Left lung (tissue), 14 donors: ENCODE measurements at places on chromosomes 11 and 22.

GRCh38 chr11:129710423-129710822, 105.2 kb upstream of the TMEM45B start:
- DNase-seq = no peak

DNA sequence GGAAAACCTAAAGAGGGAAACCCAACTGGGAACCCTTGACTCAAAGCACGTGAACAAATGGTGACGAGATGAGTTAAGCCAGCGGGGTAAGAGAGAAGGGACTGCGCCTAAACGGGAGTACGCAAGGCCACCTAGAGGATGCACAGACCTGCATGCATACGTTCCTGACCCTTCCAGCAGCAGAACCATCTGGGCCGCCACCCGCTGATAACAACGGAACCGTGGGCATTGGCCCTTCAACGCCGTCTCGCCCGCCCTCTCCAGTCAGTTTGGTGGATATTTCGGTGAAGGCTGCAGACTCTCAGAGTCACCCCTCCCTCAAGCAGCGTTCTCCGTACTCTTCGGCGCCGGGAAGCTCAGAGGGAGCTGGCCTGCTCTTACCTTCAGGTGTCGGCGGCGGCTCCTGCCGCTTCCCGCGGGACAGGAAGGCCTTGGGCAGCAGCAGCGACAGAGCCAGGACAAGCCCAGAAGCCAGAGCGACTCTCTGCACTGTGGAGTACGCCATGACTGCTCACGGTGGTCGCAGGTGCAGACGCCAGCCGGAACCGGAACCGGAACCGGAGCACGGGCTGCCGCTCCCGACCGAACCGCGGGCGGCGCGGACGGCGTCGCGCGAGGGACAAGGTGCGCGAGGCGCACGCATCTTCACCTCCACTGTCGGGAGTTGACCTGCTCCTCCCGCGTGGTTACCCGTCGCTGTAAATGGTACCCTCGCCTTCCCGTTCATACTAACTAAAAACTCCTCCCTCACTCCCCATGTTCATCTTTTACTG, at the start of gene RIC3:
Gene RIC3, minus strand, starts transcription at position 541 of the 773 bp plus-strand sequence. Its CDS starts 36 bp downstream, at position 505.
- peak; percentile 75 for DNase-seq

DNA sequence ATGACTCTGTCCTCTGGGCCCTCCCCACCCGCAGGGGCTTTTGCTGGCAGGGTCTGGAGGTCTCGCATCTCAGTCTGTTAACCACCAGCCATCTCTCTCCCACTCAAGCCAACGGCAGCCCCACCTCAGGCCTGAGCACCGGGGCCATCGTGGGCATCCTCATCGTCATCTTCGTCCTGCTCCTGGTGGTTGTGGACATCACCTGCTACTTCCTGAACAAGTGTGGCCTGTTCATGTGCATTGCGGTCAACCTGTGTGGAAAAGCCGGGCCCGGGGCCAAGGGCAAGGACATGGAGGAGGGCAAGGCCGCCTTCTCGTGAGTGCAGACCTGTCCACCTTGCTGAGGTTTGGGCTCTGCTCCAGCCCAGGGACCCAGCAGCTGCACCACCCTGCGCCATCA, 44.3 kb upstream of the TTC12 start:
- DNase-seq = peak; percentile 70

DNA sequence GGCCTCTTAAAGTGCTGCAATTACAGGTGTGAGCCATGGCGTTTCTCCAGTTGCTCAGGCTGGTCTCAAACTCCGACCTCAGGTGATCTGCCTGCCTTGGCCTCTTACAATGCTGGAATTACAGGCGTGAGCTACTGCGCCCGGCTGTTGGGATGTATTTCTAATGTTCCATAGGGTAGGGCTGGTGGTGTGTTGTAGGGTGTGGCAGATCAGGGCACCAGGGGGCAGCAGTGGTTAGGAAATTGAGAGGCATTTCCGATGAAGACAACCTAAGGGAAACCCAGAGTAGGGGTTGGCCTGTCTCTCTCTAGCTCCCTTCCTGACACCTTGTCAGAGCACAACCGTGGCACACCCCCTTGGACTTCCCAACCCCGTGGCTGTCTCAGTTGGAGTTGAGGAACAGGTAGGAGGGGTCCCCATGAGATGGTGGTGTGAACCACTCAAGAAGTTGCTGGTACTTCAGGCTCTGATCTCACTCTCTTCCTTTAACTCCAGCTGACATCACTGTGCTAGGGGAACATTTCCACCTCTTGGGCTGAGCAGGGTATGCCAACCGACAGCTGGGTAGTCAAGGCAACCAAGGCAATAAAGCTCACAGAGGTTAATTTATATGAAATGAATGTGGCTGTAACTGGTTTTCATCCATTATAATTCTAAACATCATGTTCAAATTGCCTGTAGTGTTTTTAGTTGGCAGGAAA, 33.0 kb downstream of the YWHAH start:
- peak; percentile 62 for DNase-seq

DNA sequence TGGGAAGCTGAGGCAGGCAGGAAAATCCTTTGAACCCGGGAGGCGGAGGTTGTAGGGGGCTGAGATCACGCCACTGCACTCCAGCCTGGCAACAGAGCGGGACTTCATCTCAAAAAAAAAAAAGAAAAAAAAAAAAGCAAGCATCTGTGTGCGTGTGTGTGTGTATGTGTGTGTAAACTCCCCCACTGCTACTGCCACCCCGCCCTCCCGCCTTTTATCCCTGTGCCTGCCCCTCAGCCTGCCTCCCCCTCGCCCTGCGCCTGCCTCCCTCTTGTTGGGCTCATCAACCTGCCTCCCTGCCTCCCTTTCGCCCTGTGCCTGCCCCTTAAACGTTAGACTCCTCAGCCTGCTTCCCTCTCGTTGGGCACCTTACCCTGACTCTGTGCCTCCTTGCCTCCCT, 18.0 kb downstream of the TMEM258 start:
- DNase-seq = no peak

DNA sequence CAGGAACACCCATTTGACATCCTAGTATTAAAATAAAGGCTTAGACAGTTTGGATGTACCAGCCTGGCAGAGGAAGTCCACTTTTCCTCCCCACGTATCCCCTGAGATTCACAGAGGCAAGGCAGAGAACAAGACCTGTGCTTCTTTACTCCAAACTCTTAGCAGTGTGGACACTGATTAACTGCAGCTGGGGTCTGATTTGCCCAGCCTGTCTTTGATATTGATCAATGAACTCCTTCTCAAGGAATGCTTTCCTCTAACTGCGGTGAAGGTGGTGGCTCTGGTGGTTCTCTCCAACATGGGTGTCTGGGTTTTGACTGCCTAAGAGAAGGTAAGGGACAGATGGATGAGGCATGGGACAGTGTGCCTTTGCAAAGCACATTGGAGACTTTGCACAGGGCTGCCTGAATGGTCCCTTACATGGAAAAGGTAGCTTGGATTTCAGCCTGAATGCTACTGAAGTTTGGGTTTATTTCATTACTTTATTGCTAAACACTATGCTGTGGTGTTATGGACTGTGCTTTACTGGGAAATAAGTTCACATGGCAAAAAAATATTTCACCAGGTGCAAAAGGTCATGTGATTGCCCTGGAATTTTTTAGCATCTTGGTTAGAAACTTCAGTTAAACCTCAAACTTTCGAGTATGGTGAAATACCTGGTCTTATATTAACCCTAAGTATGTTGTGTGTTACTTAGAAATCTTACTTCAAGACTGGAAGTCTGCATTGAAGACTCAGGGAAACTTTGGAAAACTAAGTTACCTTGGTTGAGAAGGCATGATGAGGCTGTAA, 1.8 kb downstream of the GAS2 start:
- no peak for DNase-seq

DNA sequence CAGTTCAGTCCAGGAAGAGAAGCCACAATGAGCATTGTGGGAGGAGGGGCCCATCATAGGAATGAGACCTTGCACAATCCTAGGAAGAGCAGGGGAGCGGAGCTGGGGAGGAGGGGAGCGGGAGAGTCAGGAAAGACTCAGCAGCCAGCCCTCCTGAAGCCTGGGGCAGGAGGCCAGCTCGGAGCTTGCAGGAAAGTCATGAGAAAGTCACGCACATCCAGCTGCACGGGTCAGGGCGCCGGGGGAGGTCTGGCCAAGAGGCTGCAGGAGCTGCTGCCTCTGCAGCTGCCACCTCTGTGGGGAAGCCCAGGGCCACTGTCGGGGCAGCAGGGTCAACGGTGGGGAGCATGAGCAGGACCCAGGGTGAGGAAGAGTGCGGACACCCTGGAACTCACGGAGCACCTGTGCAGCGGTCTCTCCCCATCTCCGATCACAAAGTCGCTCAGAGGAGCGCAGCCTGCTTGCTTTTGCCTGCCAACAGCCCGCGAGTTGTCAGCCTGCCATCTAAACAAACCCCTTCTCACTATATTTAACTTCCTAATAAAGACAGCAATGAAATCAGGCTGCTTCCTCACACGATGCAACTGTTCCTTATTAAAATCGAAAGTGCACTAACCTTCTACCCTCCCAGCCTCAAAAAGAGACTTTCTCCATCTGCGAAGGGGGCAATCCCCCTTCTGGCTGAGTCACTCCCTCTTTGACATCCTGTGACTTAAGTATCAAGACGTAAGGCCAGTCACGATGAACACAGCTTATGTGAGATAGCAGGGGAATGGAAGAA, 52.9 kb upstream of the RTL6 start:
- DNase-seq = no peak

DNA sequence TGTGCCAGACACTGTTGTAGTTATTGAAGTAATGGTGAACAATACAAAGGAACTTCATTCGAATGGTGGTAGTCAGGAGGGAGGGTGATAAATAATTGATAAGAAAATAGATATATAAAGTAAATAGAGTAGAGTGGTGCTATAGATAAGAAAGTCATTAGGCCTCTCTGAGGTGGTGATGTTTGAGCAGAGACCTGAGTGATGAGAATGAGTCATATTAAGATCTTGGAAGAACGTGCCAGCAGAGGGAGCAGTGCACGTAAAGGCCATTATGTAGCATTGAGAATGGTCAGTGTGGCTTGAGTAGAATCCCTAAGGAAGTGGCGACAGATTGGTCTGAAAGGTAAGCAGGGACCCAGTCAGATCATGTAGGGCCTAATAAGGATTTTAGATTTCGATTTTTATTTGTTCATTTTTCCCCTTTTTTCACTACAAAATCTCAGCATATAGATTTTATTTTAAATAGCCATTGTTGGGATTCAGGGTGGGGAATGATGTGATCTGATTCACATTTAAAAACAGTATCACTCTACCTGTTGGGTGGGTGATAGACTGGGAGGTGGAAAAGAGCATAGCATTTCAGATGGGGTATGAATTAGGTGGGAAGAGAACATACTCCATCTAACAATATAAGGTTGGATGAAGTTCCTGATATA, 44.7 kb downstream of the CCDC90B start:
- no peak for DNase-seq

DNA sequence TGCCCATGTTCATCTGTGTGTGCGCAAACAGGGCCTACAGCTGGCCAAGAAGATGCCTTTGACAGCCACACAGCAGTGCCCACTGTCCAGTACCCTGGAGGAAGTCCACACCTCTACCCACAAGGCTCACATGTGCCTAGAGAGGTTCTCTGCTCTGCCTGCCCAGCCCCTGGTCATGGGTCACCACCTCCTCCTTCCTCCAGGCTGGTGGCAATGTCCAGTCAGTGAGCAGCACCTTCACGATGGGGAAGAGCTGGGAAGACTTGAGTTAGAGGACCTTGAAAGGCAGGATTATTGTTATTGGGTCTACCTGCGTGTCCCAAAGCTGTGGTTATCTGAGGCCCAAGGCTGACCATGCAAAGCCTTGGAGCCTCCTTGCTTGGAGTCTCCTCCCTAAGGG, 28.4 kb upstream of the TTC12 start:
- no peak for DNase-seq

DNA sequence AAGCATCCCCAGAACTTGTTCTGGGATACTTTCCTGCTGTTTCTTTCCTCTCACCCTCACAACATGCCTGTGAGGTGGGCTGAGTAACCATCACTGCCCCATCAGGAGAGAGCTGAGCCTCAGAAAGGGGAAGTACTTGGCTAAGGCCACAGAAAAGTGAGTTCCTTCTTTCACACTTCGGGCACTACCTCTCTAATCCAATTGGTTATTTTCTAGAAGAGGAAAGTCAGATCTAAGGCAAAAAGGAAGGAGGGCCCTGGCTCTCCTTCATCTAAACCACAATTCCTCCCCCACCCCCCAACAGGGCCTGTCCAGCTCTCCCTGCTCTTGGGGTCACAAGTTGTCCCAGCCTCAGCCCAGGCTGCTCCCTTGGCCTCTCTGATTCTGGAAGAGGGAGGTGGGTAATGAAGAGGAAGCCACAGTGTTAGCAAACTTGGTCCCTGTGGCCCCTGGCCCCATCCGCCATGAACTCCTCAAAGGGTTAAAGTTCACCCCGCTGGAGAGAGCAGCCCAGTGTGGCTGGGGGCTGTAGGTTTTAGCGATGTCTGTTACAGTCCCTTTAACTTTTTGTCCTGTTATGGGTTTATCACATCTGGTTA, 34.0 kb downstream of the SLC22A12 start:
- no peak for DNase-seq

GRCh38 chr11:78138291-78138690, 1.1 kb downstream of the ALG8 start:
- no peak for DNase-seq

DNA sequence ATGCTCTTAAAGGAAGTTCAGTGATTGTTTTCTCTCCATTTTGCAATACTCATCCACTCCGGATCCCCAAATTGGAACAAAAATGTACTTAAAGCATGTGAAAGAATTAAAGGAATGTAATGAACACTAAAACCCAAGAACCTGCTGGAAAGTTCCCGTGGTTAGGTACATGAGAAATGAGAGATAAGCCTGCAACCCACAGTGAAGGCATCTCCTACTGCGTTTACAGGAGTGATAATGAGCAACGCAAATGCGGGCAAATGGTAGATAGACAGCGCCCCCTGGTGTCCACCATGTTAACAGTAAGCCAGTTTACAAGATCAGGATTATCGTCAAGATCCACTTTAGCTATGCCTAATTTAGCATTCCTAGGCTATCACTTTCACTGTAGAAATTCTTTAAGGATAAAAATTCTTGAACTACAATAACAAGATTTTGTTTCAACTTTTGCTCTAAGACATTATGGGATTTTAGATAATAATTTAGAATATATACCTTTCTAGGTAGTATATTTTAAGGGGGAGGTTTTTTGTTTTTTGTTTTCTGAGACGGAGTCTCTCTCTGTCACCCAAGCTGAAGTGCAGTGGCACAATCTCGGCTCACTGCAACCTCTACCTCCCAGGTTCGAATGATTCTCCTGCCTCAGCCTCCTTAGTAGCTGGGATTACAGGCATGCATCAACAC, 29.9 kb downstream of the ALG9 start:
- peak; percentile 87 for DNase-seq

GRCh38 chr11:20066013-20066782, 94.1 kb downstream of the DBX1 start:
- no peak for DNase-seq

- DNase-seq = no peak
These were observed 69.5 kb downstream of the JAM3 start for GRCh38 chr11:134138376-134138775.

DNA sequence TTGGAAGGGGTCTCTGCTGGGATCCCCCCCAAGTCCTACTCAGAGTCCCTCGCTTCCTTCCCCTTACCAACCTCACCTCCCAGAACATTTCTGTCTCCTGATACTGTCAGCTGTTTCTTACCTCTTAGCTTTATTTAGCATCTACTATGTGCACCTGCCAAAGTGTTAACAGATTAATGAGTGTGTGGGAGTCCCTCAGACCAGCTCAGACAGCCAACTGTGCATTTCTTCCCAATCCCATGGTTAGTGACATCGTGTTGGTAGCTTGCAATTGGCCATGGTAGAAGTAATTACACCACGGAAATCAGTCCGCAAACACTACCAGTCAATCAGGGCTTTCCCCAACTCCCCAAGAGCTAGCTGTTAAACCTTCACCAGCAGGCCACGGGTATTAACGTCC, 150.6 kb downstream of the DSCAML1 start:
- DNase-seq = no peak
